ENCODE measurements at places on chromosomes 12 and 14.

- no peak for DNase-seq
Observed at GRCh38 chr12:108857158-108857407, 300 bp downstream of the SSH1 start.

- DNase-seq: no peak
Observed at GRCh38 chr12:55706568-55707218, 1.0 kb downstream of the ITGA7 start.

DNA sequence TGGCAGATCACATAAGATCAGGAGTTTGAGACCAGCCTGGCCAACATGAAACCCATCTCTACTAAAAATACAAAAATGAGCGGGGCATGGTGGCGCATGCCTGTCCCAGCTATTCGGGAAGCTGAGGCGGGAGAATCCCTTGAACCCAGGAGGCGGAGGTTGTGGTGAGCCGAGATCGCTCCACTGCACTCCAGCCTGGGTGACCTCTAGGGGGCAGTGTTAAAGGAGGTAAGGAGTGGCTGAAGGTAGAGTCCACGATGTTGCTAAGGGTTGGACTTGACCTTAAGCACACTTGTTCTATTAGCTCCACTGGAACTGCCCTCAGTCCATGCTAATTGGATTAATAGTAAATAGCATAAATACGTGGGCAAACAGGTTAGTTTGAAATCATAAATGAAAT is 62.4 kb upstream of the PSMC1 start:
- DNase-seq: no peak

DNA sequence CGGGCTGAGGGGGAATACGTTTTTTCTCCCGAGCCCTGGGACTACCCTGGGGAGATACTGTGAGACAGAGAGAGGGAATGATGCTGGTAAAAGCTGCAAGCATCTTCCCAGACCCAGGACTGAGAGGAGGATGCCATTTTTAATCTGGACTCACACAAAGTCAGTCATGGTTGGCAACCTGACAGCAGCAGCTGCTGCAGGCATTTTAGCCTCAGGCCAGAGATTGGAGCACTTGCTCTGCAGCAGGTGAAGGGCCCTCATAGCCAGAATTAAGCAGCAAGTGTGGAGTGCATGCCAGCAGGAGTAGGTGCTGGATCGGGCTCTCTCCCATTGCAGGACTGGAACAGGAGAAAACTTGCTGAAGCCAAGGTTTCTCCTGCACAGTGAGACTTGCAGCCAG is 361.1 kb upstream of the CLEC14A start:
- no peak for DNase-seq

DNA sequence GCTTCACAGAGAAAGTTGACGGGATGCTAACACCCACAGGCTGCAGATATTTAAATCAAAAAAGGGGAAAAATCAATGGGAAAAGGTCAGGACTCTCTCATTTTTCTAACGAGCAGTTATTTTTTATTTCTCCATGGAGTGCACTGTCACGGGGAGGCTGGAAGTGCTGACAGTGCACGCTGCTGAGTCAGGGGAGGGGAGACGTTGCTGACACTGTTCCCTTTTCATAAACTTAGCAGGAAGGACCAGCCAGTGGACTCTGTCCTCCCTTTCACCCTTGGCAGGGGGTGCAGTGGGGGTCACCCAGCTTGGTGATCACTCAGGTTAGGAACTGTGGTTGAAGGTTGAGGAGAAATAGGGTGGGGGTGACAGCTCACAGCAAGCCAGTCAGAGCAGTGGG is 65.6 kb upstream of the FUT8 start:
- no peak for DNase-seq

DNA sequence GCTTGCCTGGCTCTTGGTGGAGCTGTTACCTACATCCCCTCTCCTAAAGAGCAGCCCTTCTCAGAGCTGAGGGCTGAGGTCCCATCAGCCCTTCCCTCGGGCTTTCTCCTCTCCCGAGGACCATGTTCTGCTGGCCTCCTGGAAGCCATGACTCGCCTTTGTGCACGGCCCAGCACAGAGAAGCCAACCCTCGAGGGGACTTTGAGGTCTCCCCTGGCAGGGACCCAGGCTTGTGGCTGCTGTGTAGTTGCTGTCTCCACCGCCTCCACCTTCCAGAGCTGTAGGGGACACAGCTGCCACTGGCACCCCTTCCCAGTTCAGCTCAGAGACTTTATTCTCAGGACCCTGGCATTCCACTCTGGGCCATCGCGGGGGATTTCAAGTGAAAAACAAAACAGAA is 22.9 kb upstream of the CCND2 start:
- DNase-seq: no peak

DNA sequence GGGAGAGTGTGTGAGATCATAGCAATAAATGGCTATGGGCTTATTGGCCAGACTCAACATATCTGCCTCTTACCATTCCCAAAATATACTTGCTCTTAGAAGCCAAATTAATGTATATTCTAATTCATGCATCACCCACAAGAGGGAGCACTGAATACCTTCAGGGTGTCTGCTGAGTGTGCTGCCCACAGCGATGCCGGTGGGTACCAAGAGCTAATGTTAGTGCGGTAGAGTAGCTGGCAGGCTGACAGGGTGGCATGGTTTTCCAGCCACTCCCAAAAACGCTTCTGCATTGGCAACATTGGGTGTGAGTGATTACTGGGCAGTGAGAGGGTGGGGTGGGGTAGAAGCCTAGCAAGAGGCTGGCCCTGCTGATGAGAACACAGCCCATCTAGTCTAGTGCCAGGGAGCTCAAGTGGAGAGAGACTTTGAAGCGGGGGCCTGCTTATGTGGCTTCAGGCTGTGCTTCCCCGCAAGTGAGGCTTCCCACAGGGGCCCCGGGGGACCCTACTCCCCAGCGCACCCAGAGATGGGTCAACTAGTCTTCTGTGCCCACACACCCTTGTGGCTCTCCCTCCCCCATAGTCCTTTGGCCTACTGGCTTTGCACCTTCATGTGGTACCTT is 9.2 kb upstream of the PLEKHD1 start:
- DNase-seq: peak; percentile 12

GRCh38 chr14:88234442-88234841 is 88.6 kb downstream of the KCNK10 start:
- no peak for DNase-seq

- DNase-seq: peak; percentile 64
Observed at GRCh38 chr14:61752626-61753025, 9.6 kb upstream of the SNAPC1 start.

DNA sequence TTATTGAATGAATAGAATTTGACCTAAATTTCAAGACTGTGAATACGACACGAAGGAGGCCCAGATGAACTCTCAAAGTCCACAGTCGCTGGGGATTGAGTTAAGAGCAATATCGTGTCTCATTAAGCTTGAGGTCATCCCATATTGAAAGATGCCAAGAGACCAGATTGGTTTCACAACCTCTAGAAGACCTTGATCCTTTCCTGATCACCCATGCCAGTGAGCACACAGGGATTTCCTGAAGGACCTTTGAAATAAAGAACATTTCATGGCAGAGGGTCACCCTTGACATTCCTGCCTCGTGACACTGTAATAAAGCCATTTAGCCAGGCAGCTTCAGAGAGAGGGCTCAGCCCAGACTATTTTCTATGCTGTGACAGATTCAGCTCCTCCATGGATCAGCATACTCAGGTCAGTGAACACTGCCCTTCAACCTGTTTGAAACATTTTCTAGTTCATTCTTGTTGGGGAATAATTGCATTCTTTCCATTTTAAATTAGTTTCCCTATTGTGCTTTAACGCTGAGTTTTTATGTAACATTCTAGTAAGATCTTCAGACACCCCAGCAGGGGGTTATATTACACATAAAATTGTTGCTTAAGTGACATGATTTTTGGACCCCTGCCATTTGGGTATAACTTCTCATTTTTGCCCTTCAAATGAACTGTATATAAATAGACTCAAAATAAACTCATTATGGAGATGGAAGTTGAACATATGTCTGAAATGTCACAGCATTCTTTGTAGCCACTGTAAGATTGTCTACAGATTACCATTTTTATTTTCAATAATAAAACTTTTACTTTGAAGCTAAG is 213.2 kb downstream of the C12orf50 start:
- DNase-seq: peak; percentile 93

GRCh38 chr12:49866859-49867569 is 24.1 kb upstream of the BCDIN3D start:
- peak; percentile 58 for DNase-seq

- DNase-seq: no peak
Observed at GRCh38 chr12:117328556-117329100, 32.8 kb downstream of the NOS1 start.

GRCh38 chr12:26777236-26777635 is 55.8 kb downstream of the ITPR2 start:
- no peak for DNase-seq

DNA sequence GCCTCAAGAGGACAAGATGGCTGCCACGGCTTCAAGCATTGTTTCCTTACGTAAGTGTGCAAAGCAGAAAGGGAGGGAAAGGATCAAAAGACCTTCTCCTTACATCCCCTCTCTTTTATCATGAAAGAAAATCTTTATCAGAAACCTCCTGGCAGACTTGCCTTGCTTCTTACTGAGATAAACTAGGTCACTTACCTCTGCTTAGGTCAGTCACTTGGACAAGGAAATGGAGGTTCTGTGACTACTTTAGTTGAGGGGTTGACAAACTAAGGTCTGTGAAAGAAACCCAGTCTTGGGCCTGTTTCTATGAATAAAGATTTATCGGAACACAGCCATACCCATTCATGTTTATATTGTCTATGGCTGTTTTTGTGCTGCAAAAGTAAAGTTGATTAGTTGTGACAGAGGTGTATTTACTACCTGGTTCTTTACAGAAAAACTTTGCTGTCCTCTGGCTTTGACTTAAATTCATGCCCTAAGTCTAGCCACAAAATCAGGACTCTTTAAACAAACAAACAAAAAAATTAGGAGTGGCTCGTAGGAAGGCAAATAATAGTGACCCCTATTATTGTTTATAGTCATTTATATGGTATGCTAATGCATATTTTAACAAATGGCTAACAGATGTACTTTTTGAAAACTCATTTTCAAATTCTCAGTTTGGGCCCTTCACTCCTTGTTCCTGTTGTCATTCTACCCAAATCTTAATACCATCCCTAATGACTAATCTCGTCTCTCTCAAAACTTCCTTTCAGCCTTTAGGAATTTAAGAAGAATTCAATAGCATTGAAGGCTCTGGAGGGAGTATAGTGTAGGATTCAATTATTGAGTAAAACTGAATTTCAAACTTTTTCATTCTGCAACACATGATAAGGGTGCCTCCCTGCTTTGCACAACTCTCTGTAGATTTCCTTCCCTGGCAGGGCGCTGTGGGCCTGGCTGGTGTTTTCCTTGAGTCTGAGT is 42.0 kb upstream of the ATP2B1 start:
- peak; percentile 84 for DNase-seq

DNA sequence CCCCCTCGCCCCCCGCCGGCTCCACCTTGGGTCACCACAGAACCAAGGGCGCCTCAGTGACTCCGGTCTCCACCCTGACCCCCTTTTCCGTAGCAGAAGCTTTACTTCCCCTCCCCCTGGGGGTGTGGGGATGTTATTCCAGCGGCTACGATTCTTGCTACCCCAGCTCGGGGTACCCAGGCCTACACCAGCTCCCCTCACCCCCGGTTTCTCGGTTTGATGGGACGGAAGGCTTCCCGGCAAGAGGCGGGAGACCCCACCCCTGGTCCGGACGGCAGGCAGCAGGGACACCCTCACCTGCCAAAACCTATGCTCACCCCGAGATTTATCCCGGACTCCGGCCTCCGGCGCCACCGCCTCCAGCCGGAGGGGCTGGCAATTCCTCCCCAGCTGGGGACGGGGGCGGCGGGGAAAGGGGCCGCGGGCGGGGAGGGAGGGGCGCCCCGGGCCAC is 619 bp downstream of the RAB15 start:
- no peak for DNase-seq

DNA sequence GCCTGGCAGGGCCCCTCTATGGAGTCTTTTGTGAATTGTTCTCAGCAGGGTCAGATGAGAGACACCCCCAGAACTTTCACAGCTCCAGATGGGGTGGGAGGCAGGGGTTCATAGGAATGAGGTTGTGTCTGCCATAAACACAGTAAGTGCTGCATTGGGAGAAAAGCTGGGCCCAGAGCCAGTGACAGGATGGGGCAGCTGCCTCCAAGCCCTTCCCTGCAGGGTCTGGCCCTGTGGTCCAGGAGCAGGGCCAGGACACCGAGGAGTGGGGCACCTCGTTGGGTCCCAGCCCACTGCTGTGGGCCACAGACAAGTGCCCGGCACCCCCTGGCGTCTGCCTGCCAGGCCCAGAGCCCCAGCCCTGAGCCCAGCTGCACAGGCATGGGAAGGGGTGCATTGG is 13.3 kb downstream of the INF2 start:
- no peak for DNase-seq

- peak; percentile 77 for DNase-seq
Observed at GRCh38 chr14:54805445-54806322, 96.9 kb downstream of the GCH1 start.

- peak; percentile 59 for DNase-seq
Observed at GRCh38 chr12:57242691-57243454, 8.1 kb downstream of the STAC3 start.

GRCh38 chr12:98229540-98229924 is 285.9 kb upstream of the TMPO start:
- DNase-seq: no peak

DNA sequence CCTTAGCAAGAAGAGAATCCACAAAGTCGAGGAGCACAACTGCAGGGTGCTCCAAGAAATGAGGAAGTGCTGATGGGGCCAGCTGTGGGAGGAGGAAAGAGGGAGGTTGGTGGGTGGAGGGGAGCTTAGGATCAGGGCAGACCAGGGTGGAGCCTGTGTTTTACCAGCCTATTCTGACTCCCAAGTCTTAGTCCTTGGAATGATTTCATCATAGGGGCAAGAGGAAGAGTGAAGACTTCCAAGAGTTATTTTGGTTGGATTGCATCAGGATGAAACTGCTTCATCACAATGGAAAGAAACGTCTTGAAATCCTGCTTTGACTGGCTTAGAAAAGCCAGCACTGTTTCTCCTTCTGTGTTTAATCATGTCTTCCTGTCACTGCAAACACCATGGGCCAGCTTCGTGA is 194.0 kb downstream of the DPF3 start:
- DNase-seq: peak; percentile 84

GRCh38 chr12:88896958-88897357 is 316.7 kb upstream of the KITLG start:
- peak; percentile 90 for DNase-seq

DNA sequence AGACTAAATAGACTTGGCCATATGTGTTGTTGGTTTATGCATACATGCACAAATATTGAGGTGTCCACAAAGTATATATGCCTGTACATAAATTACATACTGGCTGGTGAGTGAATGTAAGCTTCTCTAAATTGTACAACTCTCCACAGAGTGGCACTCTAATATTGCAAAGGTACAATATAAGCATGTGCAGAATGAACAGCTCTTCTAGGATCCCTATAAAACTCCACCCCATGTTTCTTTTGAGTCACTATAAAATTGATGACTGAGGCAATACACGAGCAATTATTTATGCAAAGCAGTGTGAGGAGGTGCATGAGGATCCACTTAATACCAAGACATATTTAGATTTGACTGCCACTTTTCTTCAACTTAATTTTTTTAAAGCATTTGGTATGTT is 172.2 kb downstream of the NAV3 start:
- no peak for DNase-seq

- DNase-seq: no peak
Observed at GRCh38 chr12:57770734-57771133, 1.2 kb downstream of the METTL1 start.

Measured in fibroblast of skin of back (primary cell).